ENCODE measurements at places on chromosomes 16 and 17. TPM values are rescaled to one million over a fixed set of nuclear protein-coding genes. Genes with fewer than 3 reads are reported as not detected.

DNA sequence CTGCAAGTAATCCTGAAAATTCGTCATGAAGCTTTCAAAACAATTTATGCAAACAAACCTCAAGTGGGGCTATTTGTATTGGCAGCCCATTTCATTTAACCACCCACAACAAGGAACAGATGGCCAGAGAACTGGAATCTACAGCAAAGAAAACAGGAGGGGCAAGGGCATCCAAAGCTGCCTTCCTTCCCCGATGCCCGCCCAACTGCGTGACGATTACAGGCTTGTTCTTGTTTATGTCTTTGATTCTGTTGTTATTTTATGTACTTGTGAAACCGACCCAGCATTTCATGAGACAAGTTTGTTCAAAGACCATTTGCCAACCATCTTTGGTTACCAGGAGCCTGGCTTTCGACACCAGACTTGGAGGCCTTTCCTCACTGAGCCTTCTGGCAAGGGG, 59.1 kb upstream of the IRX6 start:
- no peak for DNase-seq

GRCh38 chr16:27349276-27349675, 35.5 kb downstream of the IL4R start:
- no peak for DNase-seq

GRCh38 chr16:27838536-27839175, 224.9 kb downstream of the GSG1L start:
- no peak for DNase-seq

GRCh38 chr17:42097691-42098631, at the start of gene ZNF385C:
ZNF385C (minus strand) TSS chr17:42098473; CDS start chr17:42063056, 35,417 bp downstream.
- DNase-seq = no peak

DNA sequence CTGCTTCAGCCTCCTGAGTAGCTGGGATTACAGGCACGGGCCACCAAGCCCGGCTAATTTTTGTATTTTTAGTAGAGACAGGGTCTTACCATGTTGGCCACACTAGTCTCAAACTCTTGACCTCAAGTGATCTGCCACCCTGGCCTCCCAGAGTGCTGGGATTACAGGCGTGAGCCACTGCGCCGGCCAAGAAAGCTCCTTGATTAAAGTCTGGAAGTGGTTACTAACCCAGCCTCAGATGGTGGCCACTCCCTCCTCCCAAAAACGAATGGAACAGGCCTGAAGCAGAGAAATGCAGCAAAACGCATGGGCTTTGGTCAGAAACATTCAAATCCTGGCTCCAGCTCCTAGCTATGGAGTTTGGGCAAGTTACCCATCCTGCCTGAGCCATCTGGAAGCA, 11.3 kb downstream of the FKBP10 start:
- DNase-seq = no peak

- no peak for DNase-seq
Measured at GRCh38 chr16:426906-427249, 1.4 kb downstream of the RAB11FIP3 start.

Gene MON1B
- 9.3 TPM for polyA plus RNA-seq

GRCh38 chr16:88920618-88921590, 54.4 kb upstream of the PABPN1L start:
- peak; percentile 50 for DNase-seq

Gene MRPL27
- 142 TPM for polyA plus RNA-seq

- no peak for DNase-seq
Measured at GRCh38 chr16:6698548-6698947, 634.1 kb upstream of the RBFOX1 start.

Gene CHMP6
- 30.7 TPM for polyA plus RNA-seq

Gene TMC8
- polyA plus RNA-seq = not detected

Gene DCAF7
- 57.4 TPM for polyA plus RNA-seq

DNA sequence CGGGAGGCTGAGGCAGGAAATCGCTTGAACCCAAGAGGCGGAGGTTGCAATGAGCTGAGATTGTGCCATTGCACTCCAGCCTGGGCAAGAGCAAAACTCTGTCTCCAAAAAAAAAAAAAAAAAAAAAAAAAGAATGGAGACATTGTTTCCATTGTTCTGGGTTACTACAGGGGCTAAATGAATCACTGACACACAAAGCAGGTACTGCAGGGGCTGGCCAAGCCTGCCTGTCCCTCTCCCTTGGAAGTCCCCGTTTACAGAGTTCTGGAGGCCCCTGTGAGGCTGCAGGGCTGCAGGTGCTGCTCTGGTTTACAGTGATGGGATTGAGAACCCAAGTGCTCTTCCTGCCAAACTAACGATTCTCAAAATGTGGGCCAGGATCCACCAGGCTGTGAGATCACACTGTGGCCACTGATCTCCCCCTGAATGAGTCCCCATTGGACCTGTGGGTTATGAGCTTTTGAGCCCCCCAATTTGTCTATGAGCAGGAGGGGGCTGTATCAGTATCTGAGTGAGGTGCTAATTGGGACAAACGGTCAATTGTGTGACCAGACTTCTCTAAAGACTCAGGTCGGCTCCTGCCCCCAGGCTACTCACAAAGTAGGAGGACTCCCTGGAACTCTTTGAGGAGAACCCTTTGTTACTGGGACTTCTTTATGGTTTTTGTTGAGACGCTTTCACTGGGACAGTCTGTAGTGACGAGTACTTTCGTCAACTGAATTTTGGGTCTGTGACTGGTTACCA, 39.0 kb downstream of the DNAH17 start:
- DNase-seq = no peak

GRCh38 chr17:33506889-33507650, 214.0 kb upstream of the ASIC2 start:
- no peak for DNase-seq

- DNase-seq = no peak
Measured at GRCh38 chr17:77212081-77212832, 71.5 kb downstream of the SEC14L1 start.

DNA sequence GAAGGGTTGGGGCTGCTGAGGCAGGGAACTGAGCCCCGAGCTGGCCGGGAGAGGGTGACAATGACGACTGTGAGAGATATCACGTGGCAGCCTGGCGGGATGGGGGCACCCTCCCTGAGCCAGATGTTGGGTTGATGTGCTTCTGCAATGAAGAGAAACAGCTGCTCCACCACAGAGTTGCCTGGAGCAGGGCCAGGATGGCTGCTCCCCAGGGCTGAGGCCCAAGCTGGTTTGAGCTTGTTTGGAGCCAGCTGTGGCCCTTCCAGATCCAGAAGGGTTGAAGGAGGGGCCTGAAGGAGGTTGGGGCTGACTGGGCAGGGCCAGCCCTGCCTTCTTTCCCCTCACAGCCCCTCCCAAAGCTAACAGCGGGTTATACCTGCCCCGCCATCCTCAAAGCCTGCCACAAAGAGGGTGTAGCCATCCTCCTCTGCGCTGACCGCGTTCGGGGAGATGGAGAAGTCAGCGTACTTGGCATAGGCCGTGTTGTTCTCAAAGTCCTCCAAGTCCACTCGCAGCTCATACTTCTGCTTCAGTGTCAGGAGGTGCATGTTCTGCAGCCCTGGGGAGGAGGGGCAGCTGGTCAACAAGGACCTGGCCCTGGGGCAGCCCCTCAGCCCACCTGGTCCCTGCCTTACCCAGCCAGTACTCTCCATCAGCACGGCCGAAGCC, 2.1 kb downstream of the MFAP4 start:
- peak; percentile 64 for DNase-seq

GRCh38 chr17:36128411-36128978, 24.9 kb downstream of the CCL4 start:
- DNase-seq = no peak

DNA sequence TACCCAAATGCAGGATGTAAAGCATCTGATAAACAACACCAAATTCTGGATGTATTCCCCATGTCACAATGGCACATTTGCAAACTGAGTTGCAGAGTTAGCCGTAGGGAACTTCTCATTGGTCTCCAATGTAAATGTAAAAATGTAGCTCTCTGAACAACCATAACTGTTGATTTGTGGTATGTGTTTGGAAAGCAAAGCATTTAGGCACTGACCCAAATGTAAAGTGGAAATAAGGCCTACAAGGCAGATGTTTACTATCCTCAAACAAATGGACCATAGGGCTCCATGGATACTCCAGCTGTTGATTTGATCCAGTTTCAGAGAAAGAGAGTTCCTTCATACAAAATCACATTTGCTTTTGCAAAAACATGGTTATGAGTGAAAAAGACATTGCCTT, 223.0 kb upstream of the ELAC2 start:
- DNase-seq = no peak

Gene USP43
- 0.23 TPM for polyA plus RNA-seq

DNA sequence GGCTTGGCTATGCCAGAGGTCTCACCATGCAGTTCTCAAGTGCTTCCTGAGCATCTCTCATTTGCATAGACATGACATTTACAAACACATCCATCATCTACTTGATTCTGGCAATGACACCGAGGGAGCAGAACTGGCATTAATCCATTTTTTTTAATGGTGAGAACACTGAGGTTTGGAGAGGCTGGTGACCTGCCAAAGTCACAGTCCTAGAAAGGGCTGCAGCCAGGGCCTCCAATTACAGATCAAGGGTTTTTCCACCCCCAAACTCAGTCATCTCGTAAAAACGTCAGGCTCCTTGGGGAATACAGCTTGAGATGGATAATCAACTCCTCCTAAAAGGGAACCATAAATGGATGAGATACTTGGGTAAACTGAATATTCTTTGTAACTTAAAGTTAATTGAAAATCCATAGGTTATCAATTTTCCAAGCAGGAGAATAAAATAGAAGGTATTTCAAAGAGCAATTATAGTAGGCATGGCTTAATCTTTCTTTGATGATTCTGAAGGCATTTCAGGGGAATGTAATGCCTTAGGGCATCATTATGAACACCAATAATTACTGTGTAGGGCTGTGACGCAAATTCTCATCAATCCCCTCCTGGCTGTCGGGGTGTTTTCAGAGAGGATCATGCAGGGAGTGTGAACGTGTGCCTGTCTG, 9.4 kb upstream of the MEOX1 start:
- DNase-seq = no peak

DNA sequence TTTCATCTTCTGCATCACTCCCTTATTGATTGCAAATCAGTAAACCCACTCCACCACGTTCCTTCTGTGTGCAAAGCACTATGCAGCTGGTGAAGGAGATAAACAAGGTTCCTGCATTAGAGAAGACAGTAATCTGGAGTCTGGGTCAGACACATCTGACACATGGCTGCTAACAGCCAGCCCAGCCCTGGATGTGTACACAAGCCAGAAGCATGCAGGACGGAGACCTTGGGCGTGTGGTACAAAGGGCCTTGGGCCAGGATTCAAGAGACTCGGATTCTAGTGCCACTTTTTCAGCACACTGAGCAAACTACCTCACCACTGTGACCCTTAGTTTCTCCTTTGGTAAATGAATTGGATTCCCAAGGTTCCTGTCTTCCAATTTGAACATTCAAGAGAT, 86.6 kb upstream of the DNAH9 start:
- DNase-seq = no peak

- DNase-seq = no peak
Measured at GRCh38 chr16:49051576-49051975, 230.1 kb downstream of the CBLN1 start.

DNA sequence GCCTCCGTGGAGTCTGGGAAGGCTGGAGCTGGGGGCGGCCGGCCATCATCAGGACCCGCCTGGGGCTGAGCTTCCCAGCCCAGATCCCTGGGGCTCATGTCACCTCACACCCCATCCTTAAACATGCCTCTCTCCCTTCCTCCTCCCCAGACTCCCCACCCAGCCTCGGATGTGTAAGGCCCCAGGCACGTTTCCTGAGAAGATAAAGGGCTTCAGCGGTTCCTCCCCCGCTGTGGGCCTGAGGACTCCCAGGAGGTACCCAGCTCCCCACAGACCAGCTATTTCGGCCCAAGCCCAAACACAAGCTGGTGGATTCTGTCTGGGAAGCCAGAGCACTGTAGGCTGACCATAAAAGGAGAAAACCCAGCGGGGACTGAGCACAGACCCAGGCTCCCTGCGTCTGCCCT, 49.2 kb downstream of the MYH11 start:
- no peak for DNase-seq

Gene C17orf100
- 2.4 TPM for polyA plus RNA-seq

Gene TPSD1
- not detected for polyA plus RNA-seq

Gene KCNJ12
- polyA plus RNA-seq = 0.13 TPM

DNA sequence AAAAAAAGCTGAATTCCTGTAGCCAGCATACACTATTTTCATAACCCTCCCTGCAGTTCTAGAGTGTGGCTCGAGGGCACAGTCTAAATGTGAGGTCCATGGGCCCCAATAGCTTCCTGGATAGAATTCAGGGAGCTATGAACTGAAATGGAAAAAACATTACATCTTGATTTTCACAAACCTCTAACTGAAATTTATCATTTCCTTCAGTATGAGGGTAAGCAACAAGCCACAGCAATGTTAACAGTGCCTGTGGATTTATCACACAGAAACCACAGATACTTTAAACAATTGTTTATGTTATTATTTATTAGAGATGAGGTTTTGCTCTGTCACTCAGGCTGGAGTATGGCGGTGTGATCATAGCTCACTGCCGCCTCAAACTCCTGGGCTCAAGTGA, 18.2 kb downstream of the TMEM92 start:
- no peak for DNase-seq

Gene MSLN
- polyA plus RNA-seq = 0.67 TPM

DNA sequence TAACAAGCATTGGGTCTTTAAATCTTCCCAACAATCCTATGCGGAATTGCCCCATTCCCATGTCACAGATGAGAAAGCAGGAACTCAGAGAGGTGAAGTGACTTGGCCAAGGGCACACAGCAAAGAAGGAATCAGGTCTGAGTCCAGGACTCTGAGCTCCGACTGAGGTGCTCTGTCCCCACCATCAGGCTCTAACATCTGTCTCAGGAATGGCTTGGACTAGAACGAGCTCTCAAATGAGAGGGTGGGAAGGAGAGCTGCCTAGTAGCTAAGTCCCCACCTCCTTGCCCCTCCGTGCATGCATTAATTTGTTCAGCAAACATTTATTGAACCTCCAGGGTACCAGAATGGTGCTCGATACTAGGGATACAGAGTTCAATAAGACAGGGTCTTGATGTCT, 26.7 kb downstream of the ABCC3 start:
- DNase-seq = no peak

Gene ZNF423
- 0.22 TPM for polyA plus RNA-seq

Gene FA2H
- not detected for polyA plus RNA-seq

- no peak for DNase-seq
Measured at GRCh38 chr17:70332356-70333210, 163.3 kb downstream of the KCNJ2 start.

DNA sequence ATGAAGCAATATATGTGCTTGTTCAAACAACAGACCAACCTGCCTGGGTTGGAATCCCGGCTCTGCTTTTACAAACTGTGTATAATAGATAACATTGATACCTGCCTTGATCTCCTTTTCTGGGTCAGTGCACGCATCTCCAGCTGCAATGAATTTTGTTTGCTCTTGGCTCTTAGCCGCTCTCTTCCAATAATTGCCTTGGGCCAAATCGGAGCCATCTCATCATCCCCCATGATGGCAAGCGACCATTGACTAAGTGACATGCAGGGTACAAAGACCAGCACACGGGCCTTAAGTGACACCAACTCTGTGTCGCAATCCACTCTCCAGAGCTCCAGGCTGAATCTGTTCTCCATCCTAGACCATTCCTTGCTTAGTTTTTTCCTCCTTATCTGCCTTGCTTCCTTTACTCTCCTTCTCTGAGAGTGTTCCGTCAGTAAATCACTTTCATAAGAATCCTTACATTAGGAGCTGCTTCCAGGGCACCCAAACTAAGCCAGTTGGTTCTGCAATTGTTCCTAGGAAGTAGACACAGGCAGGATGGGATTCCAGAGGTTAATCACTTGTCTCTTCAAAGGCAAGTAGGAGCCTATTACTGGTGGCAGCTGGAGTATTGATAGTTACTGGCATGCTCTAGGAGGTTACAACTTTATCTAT, 134.2 kb downstream of the ABCA8 start:
- no peak for DNase-seq

Gene NEUROD2
- not detected for polyA plus RNA-seq
